HL-60 (cell line): ENCODE measurements at places on chromosomes 3 and 15.

- DNase-seq = no peak
These were observed 13.4 kb upstream of the GHSR start for GRCh38 chr3:172461530-172462138.

DNA sequence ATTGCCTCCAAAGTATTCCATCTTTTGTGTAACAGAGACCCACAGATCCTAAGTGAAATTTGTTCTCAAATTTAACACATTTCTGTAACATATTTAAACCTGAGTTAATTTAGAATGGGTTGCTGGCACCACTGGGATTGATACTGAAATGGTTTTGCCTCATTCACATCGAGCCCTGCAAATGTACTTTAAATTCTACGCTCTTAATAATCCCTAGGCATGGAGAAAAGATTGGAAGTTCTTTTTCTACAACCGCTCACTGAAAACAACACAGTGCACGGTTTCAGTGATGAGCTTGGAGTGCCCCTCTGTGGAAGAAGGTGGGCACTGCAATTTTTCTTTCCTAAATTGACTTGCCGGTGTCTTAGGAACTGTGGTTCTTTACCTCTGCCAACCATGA is 109.9 kb upstream of the ATP11B start:
- DNase-seq = peak; percentile 58

DNA sequence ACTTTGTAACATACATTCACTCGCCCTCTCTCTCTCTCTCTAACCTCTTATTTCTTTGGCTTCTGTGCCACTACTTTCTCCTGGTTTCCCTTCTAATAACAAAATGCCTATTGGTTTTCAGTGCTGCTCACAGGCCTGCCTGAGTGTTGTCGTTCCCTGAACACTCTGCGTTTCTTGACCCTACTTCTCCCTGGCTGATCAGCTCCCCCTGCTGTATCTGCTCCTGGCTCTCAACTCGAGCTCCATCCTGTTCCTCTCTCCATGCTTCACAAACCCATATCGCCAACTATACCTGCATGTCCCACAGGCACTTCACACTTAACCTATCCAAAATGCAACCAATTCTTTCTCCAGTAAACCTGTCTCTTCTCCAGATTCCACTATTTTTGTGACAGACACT is 111.4 kb downstream of the OPA1 start:
- no peak for DNase-seq

- DNase-seq = no peak
These were observed 281.6 kb downstream of the MBNL1 start for GRCh38 chr3:152550284-152550683.

DNA sequence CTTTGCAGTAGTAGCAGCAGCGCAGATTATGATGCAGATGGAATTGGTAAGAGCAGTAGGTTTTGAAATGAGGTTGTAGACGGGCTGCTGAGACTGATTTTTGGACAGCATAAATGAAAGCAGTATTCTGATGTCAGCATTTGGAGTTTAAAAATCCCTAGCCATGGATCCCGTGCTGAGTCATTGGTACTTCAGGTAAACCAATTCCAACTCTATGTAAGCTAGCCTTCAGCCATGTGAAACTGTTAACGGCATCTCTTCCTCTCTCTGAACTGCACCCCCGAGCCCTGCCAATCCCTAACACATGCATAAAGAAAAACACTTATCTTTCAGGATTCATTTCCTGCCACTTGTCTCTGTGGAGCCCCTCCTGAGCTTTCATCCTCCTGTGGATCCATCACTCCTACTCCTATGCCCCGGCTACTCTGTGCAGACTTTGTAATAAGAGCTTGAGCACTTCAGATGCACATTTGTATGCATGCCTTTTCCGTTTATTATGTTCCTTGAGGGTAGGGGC is 119.0 kb downstream of the AKAP13 start:
- no peak for DNase-seq

- no peak for DNase-seq
These were observed 51.7 kb downstream of the PLS1 start for GRCh38 chr3:142647856-142648255.

DNA sequence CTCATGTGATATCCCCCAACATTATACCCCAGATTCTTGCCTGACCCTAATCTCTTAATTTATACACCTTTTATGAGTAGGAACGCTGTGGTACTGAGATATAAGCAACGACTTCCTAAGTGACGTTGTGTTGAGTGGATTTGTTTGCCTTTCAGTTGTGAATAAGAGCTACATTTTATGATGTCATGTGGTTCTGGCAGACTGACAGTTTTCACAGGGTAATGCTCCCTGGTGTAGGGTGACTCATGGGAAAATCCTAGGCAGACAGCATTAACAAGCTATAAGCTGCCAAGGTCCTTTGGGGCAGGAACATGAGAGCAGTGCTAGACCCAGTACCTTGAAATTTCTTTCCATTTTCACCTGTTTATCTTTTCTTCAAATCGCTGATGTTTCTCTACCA is 11.2 kb downstream of the C3orf52 start:
- no peak for DNase-seq

GRCh38 chr3:68984011-68984530 is 29.4 kb downstream of the EOGT start:
- DNase-seq = no peak

DNA sequence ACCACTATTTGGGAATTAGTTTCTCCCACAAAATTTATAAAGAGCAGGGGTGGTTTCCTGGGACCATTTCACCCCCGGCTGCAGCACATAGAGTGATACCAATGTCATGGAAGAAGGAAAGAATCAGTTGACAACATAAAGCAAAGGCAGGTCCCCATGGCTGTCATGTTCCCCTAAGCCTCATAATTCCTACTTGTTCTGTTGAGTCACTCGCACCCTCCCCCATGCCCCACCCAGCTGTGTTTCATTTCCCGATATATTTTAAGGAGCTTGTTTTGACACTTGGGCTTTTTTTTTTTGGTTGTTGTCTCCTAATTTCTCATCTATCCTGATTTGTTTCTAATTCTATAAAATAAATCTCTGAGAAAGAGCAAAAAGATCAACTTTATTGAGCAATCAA is 24.9 kb downstream of the ERC2 start:
- DNase-seq = no peak

- no peak for DNase-seq
These were observed 142.0 kb upstream of the SLCO3A1 start for GRCh38 chr15:91711384-91712033.

- peak; percentile 12 for DNase-seq
These were observed 238.8 kb downstream of the RPLP1 start for GRCh38 chr15:69691307-69692015.

- DNase-seq = no peak
These were observed 152.8 kb downstream of the RBPMS2 start for GRCh38 chr15:64622410-64623260.

- no peak for DNase-seq
These were observed 49.9 kb upstream of the NEDD4 start for GRCh38 chr15:56042982-56043980.

DNA sequence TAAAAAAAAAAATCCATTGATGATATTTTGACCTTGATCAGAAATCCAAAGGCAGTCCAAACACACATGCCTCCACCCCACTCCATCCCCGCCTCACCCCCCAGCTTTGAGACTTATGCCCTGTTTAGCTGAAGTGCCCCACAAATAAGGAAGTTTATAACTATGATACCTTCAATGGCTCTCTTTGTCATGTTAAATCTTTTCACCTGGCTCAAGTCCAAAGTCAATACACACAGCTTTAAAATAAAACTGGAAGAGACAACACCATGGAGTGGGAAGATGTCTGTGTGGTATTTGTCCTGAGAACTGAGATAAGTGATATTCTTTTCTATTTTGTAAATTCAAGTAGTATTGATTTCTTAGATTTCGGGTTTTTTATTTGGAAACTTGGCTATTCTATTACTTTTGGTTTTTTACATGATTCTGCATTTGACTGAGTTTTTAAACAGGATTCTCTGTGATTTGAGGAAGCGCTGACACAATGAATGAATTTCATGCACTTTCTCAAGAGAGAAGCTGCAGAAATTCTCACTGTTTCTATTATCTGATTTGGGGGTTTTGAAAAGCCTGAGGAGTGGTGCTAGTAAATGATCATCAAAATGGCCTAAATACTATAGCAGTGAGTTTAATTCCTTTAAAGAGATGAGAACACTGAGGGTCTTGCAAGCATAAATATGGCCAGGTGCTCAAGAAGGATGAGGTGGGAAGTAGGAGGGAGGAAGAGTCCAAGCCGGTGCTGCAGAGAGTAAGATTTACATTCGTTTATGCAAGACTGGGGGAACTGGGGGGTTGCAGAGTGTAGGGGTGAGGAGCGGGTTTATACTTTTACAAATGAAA is 5.2 kb downstream of the FOXB1 start:
- DNase-seq = no peak

DNA sequence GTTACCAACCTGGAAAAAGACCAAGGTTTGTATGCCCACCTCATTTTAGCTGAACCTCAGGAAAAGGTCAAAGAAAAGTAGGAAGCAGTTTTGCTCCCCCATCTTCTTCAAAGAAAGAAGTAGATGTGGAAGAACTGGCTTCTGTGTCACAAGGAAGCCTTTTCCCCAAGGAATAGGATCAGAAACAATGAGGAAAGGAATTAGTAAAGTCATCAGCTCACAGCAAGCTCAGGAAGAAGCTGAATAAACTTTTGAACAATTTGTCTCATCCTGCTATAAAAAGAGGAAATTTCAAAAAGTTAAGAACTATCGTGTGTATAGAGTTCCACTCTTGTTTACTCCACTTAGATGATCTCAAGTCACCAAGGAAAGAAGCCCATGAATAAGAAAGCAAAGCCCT is 174.2 kb downstream of the PDE8A start:
- DNase-seq = no peak

DNA sequence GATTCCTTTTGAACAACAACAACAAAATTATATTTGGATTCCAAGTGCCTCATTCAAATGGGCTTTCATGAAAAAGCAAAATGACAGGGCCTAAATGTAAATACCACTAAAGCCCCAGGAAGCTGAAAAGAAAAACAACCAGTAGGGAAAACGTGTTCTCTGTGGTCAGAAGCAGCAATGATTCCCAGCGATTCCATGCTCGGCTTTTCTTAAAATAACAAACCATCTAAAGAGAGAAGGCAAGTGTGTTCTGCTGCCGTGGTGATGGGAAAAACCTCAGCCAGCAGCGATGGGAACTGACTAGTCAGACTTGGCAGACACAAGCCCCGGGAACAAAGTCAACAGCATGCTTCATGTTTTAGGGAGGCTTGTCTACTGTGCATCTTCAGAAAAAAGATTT is 153.6 kb downstream of the TNIK start:
- no peak for DNase-seq

- peak; percentile 95 for DNase-seq
These were observed 30.5 kb upstream of the APH1B start for GRCh38 chr15:63246691-63247469.

DNA sequence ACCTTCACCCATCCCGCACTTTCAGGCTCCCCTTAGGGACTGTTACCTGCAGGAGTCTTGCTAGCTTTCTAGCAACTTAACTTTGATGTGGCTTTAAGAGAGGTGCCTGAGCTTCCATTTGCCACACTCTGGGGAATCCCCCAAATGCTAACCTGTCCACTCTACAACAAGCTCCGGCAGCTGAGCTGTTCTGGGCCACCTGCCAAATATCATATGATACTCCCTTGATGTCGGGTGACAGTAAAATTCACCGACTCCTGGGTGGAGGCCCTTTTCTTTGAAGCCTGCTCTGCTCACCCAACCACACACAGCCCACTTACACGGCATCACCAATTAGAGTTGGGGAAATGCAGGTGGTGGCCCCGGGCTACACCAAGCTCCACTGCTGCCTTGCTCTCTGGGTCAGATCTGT is 38.0 kb upstream of the XCR1 start:
- no peak for DNase-seq

GRCh38 chr3:135249186-135249585 is 454.1 kb downstream of the EPHB1 start:
- DNase-seq = no peak

DNA sequence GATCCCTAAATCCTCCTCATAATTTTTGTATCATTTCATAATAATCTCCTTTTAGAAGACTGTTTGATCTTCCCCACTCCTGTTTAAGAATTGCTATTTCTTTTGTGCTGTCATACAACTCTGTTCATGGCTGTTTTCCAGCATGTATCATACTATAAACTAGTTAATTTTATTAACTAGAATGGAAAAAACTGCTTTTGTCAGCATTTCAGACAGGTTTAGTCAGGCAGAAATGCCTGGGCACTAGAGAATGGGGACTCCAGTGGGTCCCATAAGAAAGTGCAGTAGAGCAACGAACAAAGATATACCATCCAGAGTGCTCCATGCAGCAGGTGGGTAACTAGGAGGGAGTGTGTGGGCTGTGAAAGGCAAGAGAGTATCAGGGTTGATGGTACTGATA is 523.9 kb downstream of the PLOD2 start:
- DNase-seq = no peak

DNA sequence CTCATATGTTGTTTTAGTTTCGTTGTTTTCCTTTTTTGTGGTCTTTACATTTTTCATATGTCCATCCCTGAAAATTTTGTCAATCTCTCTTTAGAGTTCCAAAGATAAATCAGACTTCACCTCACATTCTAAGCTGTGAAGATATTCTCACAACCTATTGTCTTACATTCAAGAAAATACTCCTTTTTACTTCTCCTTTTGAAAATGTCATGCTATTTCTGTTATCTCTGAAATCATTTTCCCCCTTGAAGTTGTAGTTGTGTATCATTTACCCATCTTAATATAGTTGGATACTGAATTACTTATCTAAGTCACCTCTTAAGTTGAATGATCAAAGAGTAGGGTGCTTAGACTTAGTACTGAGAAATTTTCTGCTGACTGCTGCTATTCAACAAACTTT is 74.3 kb downstream of the DCUN1D1 start:
- no peak for DNase-seq

GRCh38 chr3:126982126-126982470 is 817 bp upstream of the PLXNA1 start:
- DNase-seq = peak; percentile 44

GRCh38 chr3:10977892-10978510 is 14.5 kb upstream of the SLC6A1 start:
- DNase-seq = no peak

DNA sequence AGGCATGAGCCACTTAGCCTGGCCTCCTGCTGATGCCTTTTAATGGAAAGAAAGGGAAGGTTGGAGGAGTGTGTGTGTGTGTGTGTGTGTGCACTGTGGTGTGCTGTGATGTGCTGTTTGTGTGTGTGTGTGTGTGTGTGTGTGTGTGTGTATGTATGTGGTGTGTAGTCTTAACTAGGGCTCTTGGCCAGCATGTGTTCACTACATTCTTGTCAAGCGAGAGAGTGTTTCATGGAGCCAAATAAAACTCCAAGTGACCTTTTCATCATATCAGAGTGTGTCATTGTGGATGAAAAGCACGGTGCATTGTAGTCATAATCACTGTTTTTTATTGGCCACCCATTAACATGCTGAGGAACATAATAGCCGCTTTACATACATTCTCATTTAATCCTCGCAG is 30.8 kb upstream of the BHLHE40 start:
- no peak for DNase-seq
